ENCODE measurements at places on chromosomes 5 and 9.

DNA sequence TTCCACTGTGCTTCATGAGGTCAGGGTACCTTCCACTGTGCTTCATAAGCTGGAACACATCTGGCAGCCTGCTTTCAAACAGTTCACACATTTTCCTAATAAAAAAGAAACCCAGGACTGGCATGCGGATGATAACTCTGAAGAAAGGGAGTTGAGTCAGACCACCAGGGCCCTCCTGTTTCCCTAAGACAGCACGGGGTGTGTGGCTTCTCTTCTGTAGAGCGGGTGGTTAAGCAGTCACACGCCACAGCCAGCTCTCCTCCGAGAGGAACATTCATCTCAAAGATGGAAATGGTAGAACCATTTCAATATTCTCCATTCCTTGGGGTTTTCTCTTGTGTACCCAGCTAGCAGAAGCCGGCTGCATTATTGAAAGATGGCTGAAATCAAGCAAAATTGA is 128.1 kb upstream of the LMX1B start:
- DNase-seq: no peak

DNA sequence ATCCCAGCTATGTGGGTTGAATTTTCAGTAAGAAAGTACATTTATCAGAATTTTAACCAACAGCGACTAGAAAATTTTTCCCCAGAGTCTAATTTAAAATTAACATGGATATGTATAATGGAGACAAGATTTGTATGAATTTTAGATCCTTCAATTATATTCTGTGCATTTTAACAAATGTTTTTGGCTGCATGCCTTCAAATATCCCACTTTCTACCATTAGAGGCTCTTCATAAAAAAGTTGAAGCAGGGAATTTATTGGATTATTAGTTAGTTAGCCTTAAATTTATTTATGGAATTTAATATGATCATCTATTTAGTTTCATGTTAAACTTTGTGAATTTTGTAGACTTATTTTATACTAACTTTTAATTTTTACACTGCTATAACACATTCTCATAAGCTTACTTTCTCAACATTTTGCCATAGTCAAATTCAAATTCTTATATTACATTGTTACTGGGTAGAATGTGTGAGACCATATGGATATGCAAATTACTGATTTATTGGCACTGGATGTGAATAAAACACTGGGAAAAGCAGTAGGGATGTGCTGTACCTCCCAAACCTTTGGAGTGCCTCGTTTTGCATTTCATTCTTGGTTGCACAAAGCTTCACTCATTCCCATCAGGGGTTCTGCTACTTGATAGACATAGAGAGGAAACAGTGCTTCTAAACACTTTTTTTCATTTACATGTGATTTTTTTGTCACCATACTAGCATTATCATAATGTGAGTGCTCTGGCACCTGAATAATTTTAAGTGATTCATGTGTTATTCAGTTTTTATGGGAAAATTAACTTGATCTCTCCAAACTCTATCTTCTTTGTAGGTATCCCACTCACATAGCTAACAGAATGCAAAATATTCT is 491.8 kb upstream of the COX7C start:
- DNase-seq: no peak

DNA sequence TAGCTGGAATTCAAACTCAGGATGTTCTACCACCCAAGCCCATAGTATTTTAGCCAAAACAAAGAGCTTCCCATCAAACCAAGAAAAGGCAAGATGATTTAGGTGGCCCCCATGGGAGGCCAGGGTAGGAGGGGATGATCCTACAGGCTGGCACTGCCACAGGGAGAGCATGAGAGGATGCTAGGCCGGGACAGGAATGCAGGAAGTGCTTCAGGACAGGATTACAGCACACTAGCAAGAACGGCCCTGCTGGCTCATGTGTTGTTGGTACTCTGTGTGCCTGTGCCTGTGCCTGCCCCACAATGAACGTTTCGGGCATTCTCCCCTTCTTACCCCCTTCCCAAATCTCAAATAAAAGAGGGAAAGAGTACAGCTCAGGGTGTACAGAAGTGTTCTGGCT is 110.7 kb upstream of the TRIM32 start:
- DNase-seq: no peak

GRCh38 chr9:137828527-137829259 is 48.9 kb upstream of the CACNA1B start:
- no peak for DNase-seq

DNA sequence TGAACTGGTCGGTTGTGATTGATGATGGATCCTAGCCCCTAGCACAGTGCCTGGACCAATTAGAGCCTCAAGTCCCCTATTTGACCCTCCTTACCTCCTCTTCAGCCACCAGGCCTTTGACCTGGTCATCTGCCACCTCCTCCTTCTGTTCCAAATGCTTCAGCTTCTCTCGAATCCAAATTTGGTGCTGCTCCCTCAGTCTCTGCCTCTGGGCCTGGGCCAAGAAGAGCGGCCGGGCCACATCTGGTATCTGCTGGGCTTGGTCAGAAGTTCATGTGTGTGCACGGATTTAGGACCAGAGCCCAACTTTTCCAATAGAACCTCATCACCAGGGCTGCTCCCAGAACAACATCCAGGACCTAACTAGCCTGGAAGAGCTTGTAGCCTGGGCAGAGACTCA is 6.5 kb downstream of the SLC35A4 start:
- no peak for DNase-seq

DNA sequence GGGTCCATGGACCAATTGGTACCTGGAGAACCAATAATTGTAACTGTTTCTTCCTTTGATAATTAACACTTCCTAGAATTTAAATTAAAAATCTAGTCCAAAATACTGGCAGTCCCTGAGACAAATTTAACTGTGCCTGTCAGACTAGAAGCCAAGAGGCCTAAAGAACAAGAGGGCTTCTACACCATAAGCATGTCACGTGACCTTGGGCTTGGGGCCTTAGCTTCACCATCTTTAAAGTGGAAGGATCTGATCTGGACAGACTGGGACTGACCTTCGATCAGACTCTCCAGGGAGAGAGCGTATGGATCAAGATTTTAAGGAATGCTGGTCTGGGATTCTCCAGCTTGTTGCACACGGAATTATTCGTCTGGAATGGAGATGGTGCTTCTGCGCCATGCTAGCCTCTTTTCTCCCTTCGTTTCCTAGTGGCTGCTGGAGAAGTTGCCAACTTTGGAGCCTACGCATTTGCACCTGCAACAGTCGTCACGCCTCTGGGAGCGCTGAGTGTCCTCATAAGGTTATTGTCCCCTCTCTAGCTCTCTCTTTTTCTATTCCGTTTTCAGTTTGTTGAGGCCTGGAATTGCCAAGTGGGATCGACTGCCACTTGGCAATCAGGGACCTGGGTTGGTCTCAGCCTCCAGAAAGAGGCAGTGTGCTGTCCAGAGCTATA is 8.4 kb downstream of the NIPAL4 start:
- no peak for DNase-seq

GRCh38 chr5:150399524-150400211 is 13.0 kb downstream of the CD74 start:
- no peak for DNase-seq

GRCh38 chr5:106094204-106094607 is 1576.5 kb downstream of the EFNA5 start:
- no peak for DNase-seq

GRCh38 chr5:161311146-161311708 is 235.3 kb downstream of the GABRB2 start:
- DNase-seq: peak; percentile 9

DNA sequence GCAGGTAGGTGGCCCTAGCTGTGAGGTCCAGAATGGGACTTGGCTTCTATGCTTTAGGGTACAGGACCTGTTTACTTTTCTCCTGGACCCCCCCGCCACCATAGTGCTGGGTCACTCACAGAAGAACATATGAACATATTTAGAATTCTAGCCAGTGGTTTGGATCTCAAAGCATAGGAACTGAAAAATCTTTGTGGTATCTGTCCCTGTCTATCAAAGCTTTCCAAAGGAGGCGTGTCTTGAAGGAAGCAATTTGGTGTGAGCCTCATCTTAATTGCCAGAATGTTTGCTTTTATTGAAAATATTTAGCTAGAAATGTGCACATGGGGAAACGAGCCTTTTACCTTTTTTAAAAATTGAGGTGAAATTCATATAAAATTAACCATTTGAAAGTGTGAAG is 6.2 kb downstream of the PHF2 start:
- no peak for DNase-seq

Measured in GM19239 (cell line).